ENCODE measurements at places on chromosomes 13 and 19. TPM values are rescaled to one million over a fixed set of nuclear protein-coding genes. Genes with fewer than 3 reads are reported as not detected.

DNA sequence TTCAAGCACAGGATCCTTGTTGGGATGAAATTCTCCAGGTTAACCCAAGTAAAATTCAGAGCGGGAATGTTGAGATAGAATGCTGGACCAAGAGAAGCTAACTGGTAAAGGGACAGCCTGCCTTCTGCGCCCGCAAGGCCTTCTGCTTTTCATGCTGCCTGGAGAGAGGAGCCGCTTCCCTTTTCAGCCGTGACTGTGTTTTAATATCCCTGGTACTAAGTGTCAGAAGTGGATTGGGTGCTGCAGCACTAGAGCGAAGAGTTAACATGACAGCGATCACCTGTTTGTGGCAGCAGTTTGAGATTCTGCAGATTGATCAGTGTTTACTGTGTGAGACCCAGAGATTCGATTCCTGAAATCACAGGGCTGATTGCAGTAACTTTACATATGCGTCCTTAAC, 197.4 kb upstream of the ZNF536 start:
- no peak overlapping the region for H3K27ac ChIP-seq

Gene CEACAM4
- not detected for total RNA-seq

DNA sequence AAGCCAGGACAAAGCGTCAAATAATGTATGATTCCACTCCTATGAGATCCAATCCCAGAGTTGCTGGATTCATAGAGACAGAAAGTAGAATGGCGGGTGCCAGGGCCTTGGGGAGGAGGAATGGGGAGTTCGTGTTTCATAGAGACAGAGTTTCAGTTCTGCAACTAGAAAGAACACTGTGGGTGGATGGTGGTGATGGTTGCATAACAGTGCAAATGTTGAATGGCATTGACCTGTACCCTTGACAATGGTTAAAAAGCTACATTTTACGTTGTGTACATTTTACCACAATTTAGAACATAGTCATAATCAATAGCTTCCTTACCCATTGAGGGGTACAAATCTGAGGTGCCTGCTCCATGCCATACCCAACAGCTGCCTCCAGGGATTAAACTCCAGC, 33.4 kb downstream of the MBD3L2B start:
- no peaks in the 10 kb centered on the region for H3K36me3 ChIP-seq
- H3K27me3 ChIP-seq = no peaks in the 10 kb centered on the region
- no peak for DNase-seq

GRCh38 chr19:16078759-16079707, 2.7 kb downstream of the TPM4 start:
- no peaks in the 10 kb centered on the region for H3K27me3 ChIP-seq
- peak overlapping the region; percentile 91 for H3K27ac ChIP-seq
- peaks cover 34% of the 10 kb centered on the region for H3K36me3 ChIP-seq
- H3K4me3 ChIP-seq = peak overlapping the region; percentile 83

DNA sequence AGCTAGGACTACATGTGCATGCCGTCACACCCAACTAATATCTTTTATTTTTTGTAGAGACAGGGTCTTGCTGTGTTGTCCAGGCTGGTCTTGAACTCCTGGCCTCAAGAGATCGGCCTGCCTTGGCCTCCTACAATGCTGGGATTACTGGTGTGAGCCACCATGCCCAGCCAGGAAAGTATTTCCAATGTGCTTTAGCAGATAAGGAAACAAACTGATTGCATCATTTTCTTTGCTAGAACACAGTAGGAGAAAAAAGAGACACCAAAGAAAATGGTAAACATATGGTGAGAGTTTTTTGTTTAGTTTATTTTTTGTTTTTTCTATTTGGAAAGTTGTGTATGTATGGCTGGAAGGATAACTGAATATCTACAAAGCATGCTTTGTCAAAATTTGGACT, 46.9 kb upstream of the AKAP11 start:
- no peak overlapping the region for H3K4me3 ChIP-seq
- no peak overlapping the region for H3K27ac ChIP-seq
- DNase-seq = no peak
- no peaks in the 10 kb centered on the region for H3K27me3 ChIP-seq
- no peaks in the 10 kb centered on the region for H3K4me1 ChIP-seq

Gene TMEM221
- not detected for total RNA-seq

- no peaks in the 10 kb centered on the region for H3K4me1 ChIP-seq
- no peaks in the 10 kb centered on the region for H3K27me3 ChIP-seq
- H3K4me3 ChIP-seq = no peak overlapping the region
- H3K36me3 ChIP-seq = peaks cover 29% of the 10 kb centered on the region
- H3K27ac ChIP-seq = no peak overlapping the region
Measured at GRCh38 chr19:4115050-4115817, 8.7 kb downstream of the MAP2K2 start.

- H3K27me3 ChIP-seq = no peaks in the 10 kb centered on the region
- H3K27ac ChIP-seq = peak overlapping the region; percentile 38
- H3K4me3 ChIP-seq = peak overlapping the region; percentile 96
- H3K4me1 ChIP-seq = peaks cover 2% of the 10 kb centered on the region
- DNase-seq = peak; percentile 34
- H3K36me3 ChIP-seq = no peaks in the 10 kb centered on the region
Measured at GRCh38 chr19:662207-662961, 630 bp downstream of the RNF126 start.

DNA sequence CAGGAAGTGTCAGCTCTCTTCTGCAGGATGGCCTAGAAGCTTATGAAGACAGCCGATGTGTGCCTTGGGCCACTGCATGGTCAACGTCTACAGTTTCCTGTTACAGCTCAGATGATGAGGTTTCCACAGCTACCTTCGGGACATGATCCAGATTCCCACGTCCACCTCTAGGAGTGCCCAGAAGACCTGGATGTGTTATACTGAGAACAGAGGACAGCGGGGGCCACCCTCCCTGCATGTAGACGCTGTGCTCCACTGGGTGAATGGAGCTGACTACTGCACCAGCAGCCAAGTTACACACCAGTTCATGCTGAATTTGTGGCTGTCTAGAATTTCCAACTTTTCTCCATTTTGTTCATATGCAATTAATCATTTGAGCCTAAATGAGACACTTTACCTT, 78.5 kb upstream of the MTIF3 start:
- no peak overlapping the region for H3K27ac ChIP-seq
- peaks cover 4% of the 10 kb centered on the region for H3K27me3 ChIP-seq
- no peak for DNase-seq
- H3K4me3 ChIP-seq = no peak overlapping the region

Gene MEIOSIN
- total RNA-seq = 0.08 TPM

Gene RFPL4AL1
- 1.1 TPM for total RNA-seq

DNA sequence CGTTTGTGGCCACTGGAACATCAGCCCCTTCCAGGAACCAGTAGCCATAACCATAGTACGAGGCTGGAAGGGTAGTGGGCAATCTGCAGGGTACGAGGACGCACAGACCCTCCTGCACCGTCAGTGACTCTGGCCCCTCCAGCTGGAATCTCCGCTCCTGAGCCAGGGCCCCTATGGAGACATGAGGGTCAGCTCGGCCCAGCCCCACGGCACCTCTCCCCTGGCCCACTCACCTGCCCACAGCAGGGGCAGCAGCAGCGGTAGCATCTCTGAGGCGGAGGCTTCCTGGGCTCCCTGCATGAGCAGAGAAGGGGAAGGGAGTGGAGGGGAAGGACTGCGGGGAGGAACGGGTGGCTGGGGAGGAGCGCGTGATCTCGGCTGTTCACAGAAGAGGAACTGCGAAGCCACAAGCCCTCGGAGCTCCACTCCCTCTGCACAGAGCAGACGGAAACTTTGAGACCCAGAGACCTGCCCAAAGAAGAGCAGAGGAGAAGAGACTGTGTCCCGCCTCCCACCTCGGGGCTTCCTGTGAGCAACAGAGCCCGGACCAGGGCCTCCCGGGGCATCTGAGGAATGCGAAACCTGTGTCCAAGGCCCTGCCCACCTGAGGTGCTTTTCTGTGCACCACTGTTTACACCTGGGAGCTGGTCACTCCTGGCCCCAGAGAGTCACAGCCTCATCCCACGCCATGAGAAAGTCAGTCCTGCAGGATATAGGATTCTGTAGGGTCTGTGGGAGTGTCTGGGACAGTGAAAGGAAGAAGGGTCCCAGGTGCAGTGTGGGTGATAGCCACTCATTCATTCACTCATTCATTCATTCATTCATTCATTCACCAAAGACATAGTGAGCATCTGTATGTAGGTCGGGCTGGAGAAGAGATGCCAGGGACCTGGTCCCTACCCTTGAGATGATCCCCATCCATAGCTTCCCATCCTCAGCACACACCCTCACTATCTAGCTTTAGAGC, at the start of gene SIGLEC6:
SIGLEC6 (minus strand) TSS at position 322 of the 967 bp plus-strand sequence; CDS start at position 300, 22 bp downstream.
- H3K27me3 ChIP-seq = no peaks in the 10 kb centered on the region
- no peak within 1 kb of the TSS for H3K27ac ChIP-seq
- no peaks in the 10 kb centered on the region for H3K4me1 ChIP-seq

DNA sequence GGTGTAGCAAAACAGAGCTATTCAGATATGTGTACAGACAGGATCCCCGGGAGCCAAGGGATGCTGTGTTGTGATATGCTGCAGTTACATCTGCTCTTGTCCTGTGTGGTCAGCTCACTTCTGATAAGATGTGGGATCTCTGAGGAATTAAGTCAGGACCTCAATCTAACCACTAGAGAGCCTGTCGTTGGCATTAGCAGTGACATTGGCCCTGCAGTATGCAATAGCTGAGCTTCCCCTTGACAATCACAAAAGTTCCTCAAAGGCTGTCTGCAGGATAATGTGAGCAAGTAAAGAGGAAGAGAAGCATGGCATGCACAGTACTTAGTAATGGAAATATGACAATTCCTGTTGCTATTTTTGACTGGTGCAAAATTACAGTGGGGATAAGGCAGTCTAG, 203.4 kb upstream of the MIR17HG start:
- H3K4me3 ChIP-seq = no peak overlapping the region
- peaks cover 47% of the 10 kb centered on the region for H3K4me1 ChIP-seq
- H3K27me3 ChIP-seq = no peaks in the 10 kb centered on the region
- DNase-seq = peak; percentile 27
- no peak overlapping the region for H3K27ac ChIP-seq

Gene CNN1
- 1.4 TPM for total RNA-seq

Gene MAG
- 3.6 TPM for total RNA-seq

GRCh38 chr13:44840131-44840530, 149.1 kb downstream of the NUFIP1 start:
- H3K27ac ChIP-seq = no peak overlapping the region
- DNase-seq = no peak
- H3K4me3 ChIP-seq = no peak overlapping the region
- no peaks in the 10 kb centered on the region for H3K27me3 ChIP-seq

Gene ZNF85
- total RNA-seq = 33.8 TPM

GRCh38 chr13:23789576-23790346, 99.4 kb downstream of the MIPEP start:
- no peak overlapping the region for H3K4me3 ChIP-seq
- no peak for DNase-seq
- no peaks in the 10 kb centered on the region for H3K36me3 ChIP-seq
- no peaks in the 10 kb centered on the region for H3K27me3 ChIP-seq

Gene C5AR2
- total RNA-seq = not detected

Gene FAAP24
- 7.6 TPM for total RNA-seq

DNA sequence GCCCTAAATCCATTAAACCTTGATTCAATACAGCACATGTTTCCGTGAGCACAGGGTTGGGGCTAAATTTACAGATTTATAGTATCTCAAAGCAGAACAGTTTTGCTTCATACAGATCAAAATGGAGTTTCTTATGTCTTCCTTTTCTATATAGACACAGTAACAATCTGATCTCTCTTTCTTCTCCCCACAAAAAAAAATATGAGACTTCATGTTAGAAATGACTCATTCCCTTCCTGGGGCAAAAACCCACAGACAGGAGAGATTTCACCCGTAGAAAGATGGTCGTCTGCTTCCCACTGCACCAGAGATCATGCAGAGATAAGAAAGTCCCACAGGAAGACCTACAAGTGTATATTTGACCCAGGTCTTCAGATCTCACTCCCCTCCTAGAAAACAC, 7.7 kb upstream of the ZNF611 start:
- no peak overlapping the region for H3K27ac ChIP-seq
- no peaks in the 10 kb centered on the region for H3K4me1 ChIP-seq
- no peak for DNase-seq
- H3K4me3 ChIP-seq = no peak overlapping the region

DNA sequence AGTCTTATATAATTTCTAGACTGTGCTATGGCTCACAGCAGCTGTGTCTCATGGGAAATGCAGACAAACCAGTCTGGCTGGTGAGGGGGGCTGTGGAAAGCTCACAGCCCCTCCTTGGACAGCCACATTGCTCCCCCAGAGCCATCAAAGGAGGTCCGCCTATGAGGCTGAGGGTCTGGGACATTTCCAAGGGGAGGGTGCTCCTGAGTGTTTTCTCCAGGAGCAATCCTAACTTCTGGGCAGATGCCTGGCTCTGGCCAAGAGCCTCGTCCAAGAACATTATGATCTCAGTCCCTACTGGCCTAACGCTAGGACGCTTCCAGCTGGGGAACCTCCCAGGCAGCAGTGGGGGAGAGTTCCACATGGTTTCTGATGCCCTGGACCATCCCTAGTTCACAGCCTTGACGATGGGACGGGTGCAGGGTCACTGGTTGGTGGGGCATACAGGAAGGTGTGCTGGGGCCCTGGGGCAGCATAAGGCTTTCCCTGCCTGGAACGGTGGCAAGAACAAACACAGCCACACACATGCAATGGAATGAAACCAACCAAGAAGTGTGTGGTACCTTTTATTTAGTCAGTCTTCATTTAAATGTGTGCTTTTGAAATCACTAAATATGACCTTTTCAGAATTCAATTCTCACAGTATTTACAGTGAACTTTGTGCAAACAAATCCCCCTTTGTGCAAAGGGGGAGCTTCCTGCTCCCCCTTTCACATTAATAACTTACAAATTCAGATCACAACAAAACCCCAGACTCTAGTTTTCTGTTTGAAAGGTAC, 60.6 kb downstream of the CDADC1 start:
- no peak overlapping the region for H3K4me3 ChIP-seq
- no peaks in the 10 kb centered on the region for H3K36me3 ChIP-seq
- DNase-seq = no peak
- no peaks in the 10 kb centered on the region for H3K4me1 ChIP-seq
- no peaks in the 10 kb centered on the region for H3K27me3 ChIP-seq
- H3K27ac ChIP-seq = no peak overlapping the region

Gene SOX1
- not detected for total RNA-seq

Gene COL5A3
- not detected for total RNA-seq

GRCh38 chr13:110560601-110561343, 750 bp downstream of the RAB20 start:
- peak overlapping the region; percentile 76 for H3K4me3 ChIP-seq
- no peaks in the 10 kb centered on the region for H3K27me3 ChIP-seq
- no peaks in the 10 kb centered on the region for H3K36me3 ChIP-seq
- H3K4me1 ChIP-seq = no peaks in the 10 kb centered on the region
- peak; percentile 37 for DNase-seq

Gene PRTN3
- not detected for total RNA-seq

- peaks cover 5% of the 10 kb centered on the region for H3K36me3 ChIP-seq
- peaks cover 14% of the 10 kb centered on the region for H3K4me1 ChIP-seq
- peak overlapping the region; percentile 91 for H3K4me3 ChIP-seq
- peak overlapping the region; percentile 45 for H3K27ac ChIP-seq
Measured at GRCh38 chr13:99501848-99502301, 603 bp downstream of the TM9SF2 start.

Gene SRRM5
- total RNA-seq = 0.12 TPM

- peaks cover 11% of the 10 kb centered on the region for H3K27me3 ChIP-seq
- H3K27ac ChIP-seq = no peak overlapping the region
- H3K36me3 ChIP-seq = no peaks in the 10 kb centered on the region
- H3K4me1 ChIP-seq = no peaks in the 10 kb centered on the region
Measured at GRCh38 chr19:35119578-35120155, 4.0 kb downstream of the FXYD3 start.

Gene ASF1B
- 102 TPM for total RNA-seq

GRCh38 chr19:1360818-1361461, 22.8 kb upstream of the NDUFS7 start:
- peak overlapping the region; percentile 89 for H3K27ac ChIP-seq
- peak; percentile 86 for DNase-seq
- no peaks in the 10 kb centered on the region for H3K27me3 ChIP-seq
- peaks cover 31% of the 10 kb centered on the region for H3K36me3 ChIP-seq
- peak overlapping the region; percentile 58 for H3K4me3 ChIP-seq

Gene ERICH4
- total RNA-seq = not detected
